ENCODE measurements at places on chromosomes 5 and 9.

DNA sequence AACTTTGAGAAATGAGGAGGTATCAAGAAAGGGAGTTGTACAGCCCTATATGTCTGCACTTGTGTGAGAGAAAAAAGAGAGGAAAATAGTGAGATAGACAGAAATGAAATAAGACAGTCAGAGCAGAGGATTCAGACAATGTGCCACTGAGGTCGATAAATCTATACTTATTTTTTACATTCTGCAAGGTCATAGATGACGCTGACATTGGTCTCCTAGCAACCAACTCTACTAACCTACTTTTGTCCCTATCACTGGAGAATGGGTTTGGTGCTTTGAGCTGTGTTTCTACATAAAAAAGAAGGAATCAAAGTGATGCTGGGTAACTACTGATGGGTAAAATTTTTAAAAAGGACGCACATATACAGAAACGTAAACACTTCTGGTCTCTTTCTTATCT lies 573.3 kb upstream of the RORB start:
- DNase-seq, result no peak

GRCh38 chr9:109181284-109181683 lies 14.2 kb upstream of the FRRS1L start:
- DNase-seq, result no peak

- no peak for DNase-seq
Measured at GRCh38 chr5:143812085-143812705, at the start of gene HMHB1. HMHB1 (plus strand) TSS chr5:143812161.

DNA sequence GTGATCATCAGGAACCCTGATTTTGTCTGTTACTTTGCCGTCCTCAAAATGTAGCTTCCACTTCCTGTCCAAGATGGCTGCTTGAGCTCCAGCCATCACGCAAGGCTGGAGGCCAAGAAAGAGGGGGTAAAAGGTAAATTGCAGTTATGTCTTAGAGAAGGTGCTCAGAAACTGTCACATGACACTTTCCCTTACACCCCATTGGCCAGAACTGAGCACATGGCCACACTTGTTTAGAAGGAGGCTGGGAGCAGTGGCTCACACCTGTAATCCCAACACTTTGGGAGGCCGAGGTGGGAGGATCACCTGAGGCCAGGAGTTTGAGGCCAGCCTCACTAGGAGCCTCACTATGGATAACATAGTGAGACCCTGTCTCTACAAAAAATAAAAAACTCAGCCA lies 140.9 kb downstream of the RGS3 start:
- no peak for DNase-seq

DNA sequence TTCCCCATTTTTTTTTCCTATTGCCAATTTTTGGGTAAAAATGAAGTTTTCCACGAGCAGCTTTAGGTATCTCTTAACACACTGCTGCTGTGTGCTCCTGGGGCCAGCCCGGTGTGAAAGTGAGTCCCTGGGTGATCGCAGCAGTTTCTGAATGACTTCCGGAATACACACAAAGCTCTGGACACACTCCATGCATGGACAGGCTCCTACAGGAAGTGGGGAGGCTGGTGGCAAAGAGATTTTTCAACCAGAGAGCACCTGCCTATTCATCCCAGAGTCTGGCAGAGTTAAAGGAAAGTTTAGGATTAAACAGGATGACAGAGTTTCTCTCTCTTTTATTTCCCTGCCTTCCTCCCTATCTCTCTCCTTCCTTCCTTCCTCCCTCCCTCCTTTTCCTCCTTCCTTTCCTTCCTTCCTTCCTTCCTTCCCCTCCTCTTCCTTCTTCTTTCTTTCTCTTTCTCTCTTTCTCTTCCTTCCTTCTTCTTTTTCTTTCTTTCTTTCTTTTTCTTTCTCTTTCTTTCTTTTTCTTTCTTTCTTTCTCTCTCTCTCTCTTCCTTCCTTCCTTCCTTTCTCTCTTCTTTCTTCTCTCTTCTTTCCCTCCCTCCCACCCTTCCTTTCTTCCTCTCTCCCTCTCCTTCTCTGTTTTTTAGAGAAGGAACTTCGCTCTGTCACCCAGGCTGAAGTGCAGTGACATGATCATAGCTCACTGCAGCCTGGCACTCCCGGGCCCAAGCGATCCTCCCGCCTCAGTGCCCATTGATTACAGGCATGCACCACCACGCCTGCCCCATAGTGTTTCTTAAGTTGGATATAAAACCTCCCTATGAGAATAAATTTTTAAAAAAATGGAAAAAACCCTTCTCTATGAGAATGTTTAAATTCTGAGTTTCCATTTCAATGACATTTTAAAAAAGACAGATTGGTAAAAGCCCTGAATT lies 38.7 kb upstream of the UBTD2 start:
- DNase-seq, result no peak

GRCh38 chr9:133234577-133235322 lies 25.7 kb upstream of the OBP2B start:
- DNase-seq, result no peak

- no peak for DNase-seq
Measured at GRCh38 chr5:66232275-66232674, 88.2 kb downstream of the SREK1 start.

GRCh38 chr9:82458296-82458695 lies 469.7 kb downstream of the SPATA31D1 start:
- no peak for DNase-seq

DNA sequence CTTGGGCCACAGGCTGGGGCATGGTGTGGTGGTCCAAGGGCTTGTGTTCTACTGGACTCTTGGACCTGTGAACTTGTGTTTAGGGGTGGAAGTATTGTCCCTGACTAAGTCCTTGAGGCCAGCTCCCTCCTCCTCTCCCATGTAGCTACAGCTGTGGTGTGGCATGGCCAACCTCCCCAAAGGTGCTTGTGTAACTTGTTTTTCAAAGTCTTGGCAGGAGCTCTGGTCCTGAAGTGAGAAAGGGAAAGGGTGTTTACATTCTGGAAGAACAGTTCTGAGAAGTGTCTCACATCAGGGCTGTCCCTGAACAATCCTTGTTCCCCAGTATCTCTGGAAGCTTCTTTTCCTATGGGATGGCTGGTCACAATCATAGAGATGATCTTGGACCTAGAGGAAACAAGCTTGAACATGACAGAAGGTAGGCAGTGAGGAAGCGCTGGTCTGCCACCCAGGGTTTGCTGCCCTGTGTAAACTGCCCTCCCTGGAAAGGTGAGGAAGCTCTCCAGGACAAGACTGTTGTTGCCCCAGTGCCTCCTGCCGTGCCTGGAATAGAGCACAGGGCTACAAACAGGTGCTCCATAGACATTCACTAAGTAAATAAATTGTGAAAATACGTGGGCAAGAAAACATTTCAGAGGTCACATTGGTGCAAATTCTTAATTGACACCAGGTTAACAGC lies 64.6 kb upstream of the KLF9 start:
- DNase-seq, result no peak

- DNase-seq, result no peak
Measured at GRCh38 chr9:78028926-78029325, 2.7 kb downstream of the GNAQ start.

DNA sequence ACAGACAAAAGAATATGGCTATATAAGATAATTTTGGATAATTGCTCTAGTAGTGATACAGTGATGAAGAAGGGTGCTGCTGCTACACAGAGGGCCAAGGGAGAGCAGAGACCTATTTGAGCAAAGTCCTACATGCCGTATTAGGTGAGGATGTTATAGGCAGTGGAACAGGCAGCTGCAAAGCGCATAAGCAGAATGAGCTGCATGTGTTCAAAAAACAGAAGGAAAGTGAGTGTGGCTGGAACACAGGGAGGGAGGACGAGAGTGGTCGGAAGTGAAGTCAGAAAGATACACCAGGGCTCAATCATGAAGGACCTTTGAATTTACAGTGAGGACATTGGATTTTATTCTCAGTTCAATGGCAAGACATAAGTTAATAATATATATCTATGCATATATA lies 35.4 kb downstream of the ITGA2 start:
- DNase-seq, result no peak

DNA sequence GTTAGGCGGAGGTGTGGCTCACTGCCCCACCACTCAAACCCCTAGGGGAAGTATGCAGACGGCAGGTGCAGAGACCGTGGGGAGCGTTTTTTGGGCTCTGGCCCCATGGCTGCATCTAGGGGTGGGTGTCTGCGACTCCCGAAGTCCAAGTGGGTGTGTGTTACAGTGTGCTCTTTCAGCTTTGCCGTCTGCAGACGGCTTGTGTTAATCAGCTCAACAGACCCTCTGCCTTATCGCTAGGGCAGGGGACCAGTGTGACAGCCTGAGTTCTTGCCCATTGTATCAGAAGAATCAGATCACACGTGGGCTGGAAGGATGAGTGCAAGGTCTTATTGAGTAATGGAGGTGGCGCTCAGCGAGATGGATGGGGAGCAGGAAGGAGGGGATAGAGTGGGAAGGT lies 162.8 kb downstream of the ENC1 start:
- DNase-seq, result no peak

DNA sequence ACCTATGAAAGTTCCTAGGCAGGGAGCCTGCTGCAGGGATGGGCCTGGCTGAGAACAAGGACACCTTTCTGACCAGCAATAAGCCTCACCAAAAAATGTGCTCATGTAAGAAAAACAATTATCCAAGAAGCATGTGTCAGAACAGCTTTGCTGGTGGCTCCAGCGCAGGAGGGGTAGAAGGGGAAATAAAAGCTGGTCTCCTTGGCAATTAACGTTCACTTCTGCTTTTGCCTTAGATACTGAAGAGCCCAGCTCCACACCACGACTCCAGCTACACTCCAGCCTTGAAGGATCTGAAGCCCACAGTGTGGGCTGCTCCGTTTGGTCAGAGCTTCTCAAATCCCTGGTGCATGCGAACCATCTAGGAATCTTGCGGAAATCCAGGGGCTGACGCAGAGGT lies 107.6 kb upstream of the PHYKPL start:
- no peak for DNase-seq

DNA sequence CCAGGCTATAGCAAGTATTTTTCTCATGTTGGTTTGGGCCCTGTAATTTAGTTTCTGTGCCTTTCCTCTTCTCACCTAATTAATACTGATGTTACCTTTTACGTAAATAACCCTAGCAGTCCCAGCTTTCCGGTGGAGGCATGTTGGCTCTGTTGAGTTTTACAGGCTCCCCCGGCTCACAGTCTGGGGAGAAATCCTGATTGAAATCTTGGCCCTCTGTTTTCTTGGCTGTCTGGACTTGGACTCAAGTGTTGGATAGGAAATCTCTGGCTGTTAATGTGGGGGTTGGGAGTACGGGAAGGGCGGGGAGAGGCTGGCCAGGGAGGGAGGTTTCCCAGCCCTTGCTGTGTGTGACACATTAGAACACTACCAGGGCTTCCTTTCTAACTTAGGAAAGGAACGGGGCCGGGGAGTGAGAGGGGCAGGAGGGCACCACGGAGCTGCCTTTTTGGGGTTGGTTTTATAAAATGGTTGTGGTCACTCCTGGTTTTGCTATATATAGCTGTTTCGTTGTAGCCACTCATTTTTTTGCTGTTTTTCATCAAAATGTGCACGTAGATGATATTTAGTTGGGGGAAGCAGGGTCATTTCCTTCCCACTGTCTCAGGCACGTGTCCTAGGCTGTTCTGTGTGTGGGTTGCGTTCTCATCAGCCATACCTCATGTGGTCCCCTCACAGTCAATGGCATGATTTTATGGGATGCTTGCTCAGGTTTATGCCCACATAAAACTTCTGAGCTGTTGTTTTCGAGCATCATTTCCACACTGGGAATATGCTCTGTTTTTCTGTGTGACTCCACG lies 11.0 kb downstream of the TRIO start:
- no peak for DNase-seq

GRCh38 chr5:61412361-61412760 lies 80.3 kb downstream of the ZSWIM6 start:
- no peak for DNase-seq

GRCh38 chr5:125525356-125525755 lies 778.9 kb upstream of the ZNF608 start:
- no peak for DNase-seq

DNA sequence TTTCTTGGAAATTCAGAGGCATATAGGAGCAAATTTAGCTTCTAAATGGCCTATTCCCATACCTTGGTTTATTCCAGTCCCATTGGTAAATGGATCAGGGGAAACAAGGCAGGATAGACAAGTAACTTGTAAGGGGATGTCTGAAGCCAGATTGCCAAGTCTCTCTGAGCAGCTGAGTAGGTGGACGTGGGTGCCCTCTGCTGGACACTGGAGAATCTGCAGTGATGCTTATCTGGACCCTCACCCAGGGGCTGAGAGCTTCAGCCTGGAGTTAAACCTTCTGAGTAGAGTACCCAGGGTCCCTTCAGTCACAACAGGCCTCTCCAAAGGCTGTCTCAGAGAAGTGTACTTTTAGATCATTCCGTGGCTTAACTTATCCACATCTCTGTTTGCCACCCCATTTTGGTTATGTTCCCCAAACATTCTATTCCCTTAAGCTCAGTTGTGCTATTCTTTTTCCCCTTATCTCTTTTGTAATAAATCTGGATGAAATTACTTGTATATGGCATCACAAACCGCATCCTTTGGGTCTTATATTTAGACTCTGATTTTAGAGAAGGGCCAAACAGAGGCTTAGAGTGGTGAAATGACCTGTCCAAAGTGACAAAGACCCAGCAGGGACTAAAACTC lies 218.3 kb upstream of the GLRA1 start:
- DNase-seq, result peak; percentile 67

GRCh38 chr9:72924154-72924790 lies 28.6 kb downstream of the ALDH1A1 start:
- no peak for DNase-seq

- DNase-seq, result no peak
Measured at GRCh38 chr9:38020151-38021076, 48.6 kb downstream of the SHB start.

GRCh38 chr5:77669677-77670076 lies 31.2 kb upstream of the OTP start:
- DNase-seq, result no peak

GRCh38 chr9:103649086-103649485 lies 445.0 kb upstream of the SMC2 start:
- DNase-seq, result no peak

GRCh38 chr5:173211284-173211683 lies 23.7 kb downstream of the NKX2-5 start:
- DNase-seq, result no peak

GRCh38 chr5:75558981-75559632 lies 47.4 kb downstream of the POLK start:
- DNase-seq, result no peak

GRCh38 chr5:174229068-174229467 lies 183.6 kb downstream of the NSG2 start:
- DNase-seq, result no peak

GRCh38 chr5:109837231-109837861 lies 147.6 kb downstream of the MAN2A1 start:
- no peak for DNase-seq

GRCh38 chr5:40679913-40680681 lies at the start of gene PTGER4:
PTGER4 (plus strand) TSS chr5:40679915; CDS start chr5:40680994, 1,079 bp downstream.
- no peak for DNase-seq

GRCh38 chr9:94860678-94861588 lies 134.4 kb downstream of the AOPEP start:
- DNase-seq, result peak; percentile 55

- no peak for DNase-seq
Measured at GRCh38 chr9:74887981-74888370, 255 bp upstream of the TRPM6 start.

DNA sequence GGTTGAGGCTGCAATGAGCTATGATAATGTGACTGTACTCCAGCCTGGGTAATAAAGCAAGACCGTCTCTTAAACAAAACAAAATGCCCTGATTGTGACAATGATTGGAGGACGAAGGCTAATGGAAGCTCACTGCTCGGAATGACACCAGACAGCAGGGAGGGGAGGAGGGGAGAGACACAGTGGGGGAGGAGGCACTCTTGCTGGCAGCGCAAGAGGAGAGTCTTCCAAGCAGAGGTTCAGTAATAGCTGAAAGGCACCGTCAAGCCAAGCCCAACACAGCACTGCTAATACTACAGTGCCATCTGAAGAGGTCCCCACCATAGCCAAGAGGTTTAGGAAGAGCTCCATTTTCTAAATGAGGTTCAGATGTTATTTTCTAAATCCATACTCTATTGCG lies 102.3 kb downstream of the GLDC start:
- DNase-seq, result no peak

GRCh38 chr5:157550663-157551062 lies 24.9 kb downstream of the ADAM19 start:
- no peak for DNase-seq

All from activated CD4-positive, CD25-positive, alpha-beta regulatory T cell treated with anti-CD3 and anti-CD28 coated beads, Interleukin-2, amount 50 U/mL, for 72 hours (primary cell).